ENCODE measurements at places on chromosomes 6 and 20.
A peak's percentile ranks its signal among the peaks of the same experiment; 100 is the strongest.

GRCh38 chr6:5498579-5498899 is 237.2 kb downstream of the FARS2 start:
- DNase-seq = no peak

GRCh38 chr6:79158856-79159516 is 75.5 kb downstream of the HMGN3 start:
- DNase-seq = no peak

DNA sequence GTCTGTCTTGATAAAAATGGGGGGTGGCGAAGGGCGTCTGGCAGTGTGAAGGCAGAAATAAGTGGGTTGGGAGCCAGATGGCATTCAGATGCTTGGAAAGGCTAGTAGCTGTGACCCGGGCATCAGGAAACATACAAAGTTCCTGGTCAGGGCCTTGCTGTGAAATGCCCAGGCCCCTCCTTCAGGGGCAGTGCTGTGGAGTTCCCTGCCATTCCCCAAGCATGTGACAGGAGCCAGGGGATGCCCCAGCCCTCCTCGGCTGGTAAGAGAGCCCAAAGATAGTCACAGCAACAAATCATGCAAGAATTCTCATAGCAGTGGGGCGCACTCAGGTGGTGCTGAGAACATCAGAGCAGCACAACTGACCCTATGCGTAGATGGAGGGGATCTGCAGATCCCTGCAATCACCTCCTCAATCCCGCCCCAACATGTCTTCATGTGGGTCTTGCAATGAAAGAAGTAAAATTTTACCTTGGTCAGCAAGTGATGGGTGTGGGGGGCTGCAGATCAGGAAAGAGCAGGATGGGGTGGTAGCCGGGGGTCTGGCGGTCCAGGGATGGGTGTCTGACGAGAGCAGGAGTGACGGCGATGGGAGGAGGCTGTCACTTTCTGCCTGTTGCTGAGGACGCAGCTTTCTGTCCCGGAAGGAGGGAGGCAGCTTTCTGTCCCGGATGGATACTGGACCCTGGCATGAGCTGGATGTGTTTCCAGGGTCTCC is 39.5 kb downstream of the SLC22A1 start:
- DNase-seq = no peak

GRCh38 chr20:6295867-6296256 is 173.0 kb upstream of the FERMT1 start:
- DNase-seq = no peak

- no peak for DNase-seq
Observed at GRCh38 chr6:54800050-54800600, 46.4 kb upstream of the FAM83B start.

GRCh38 chr6:36343109-36343680 is 6.5 kb upstream of the BNIP5 start:
- DNase-seq = no peak

DNA sequence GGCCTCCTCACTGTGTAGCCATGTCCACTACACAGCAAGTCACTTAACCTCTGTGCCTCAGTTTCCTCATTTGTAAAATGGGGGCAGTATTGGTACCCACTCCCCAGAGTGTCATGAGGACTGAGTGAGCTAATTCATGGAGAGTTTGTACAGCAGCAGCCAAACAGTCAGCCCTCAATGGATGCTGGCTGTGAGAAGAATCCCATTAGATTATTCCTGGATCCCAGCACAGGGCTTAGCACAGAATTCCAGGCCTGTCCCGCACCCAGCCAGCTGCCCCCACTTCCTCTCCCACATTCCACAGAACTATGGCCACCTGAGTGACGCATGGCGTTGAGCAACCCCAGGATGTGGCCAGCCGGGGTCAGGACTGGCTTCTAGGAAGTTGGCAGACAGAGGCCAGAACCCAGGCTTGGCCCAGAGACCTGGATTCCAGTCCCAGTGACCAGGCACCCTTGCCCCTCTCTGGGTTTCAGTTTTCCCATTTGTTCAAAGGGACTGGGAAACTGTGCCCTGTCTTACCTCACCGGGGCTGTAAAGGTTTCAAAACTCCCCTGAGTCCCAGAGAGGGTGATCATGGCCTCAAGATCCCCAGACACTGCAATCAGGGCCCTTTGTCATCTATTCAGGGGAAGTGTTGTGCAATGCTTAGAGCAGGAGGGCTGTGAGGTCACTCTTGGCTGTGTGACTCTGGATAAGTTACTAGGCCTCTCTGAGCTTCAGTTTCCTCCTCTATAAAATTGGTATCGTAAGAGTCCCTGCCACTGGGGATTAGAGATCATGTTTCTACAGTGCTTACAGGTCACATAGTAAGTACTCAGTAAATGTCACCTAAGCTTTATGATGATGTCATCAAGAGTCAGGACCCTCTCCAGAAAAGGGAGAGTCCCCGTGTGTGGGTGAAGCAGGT is 3.0 kb upstream of the TGM2 start:
- peak; percentile 95 for DNase-seq

DNA sequence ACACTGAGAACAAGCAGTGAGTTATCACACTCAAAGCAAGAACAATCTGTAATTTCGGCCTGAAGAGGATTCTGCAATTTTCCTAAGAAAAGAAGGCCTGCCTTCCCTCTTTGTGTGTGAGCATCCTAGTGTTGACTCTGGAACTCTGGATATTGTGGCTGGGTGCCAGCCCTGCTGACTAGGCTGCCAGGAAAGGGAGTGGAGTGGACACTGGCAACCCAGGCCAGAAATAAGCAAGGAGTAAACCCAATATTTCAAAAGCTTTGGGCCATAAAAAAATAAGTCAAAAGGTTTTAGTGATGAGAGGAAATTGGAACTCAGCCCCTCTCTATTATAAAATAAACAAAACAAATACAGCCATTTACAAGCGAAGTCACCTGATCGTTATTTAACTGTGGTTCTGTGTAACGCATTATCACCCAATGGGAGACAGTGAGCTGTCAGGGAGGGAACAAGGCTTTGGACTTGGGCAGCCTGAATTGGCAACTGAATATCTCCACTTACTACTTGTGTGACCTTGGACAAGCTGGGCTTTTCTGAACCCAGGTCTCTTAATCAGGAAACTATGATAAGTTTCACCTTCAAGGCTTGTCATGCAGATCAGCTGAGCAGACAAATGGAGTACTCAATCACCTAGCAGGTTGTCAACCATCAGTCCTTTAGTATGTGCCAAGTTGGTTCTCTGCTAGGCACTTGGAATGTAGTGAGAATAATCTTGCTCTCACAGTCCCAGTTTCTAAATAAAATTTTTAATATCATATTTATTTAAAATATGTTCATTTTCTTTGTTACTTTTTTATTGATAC is 196.2 kb downstream of the PAX1 start:
- no peak for DNase-seq

- DNase-seq = peak; percentile 5
Observed at GRCh38 chr6:52155791-52156576, 30.2 kb upstream of the IL17A start.

DNA sequence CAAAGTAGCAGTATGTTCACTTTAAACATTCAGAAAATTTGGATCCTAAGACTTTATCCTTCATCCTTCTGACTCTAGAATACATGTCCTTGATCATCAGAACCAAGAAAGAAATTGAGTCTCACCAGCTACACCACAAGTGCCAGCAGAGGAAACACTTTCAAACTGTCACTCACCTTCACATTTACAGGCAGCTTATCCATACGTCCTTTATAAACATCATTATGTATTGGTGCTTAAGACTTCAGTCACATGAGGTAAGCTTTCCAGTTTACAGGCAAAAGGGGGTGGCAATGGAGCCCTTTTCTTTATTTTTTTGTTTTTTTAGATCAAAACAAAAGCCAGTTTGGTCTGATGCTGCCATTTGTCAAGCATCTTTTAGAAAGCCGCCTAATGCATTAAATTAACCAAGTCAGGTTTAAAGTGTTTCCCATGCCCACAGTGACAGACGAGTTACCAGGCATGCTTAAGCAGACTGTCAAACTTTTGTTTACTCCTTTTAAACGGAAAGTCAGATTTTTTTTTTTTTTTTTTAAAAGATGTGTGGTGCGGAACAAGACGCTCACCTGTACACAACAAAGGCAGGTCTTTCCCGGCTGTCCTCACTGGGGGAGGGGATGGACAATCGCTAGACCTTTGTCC is 952 bp upstream of the BRPF3 start:
- no peak for DNase-seq

GRCh38 chr6:154954347-154954746 is 40.8 kb upstream of the TIAM2 start:
- DNase-seq = no peak

- DNase-seq = no peak
Observed at GRCh38 chr6:150765067-150765764, 100.3 kb upstream of the MTHFD1L start.

- no peak for DNase-seq
Observed at GRCh38 chr20:50367104-50367674, 143.0 kb upstream of the PTPN1 start.

DNA sequence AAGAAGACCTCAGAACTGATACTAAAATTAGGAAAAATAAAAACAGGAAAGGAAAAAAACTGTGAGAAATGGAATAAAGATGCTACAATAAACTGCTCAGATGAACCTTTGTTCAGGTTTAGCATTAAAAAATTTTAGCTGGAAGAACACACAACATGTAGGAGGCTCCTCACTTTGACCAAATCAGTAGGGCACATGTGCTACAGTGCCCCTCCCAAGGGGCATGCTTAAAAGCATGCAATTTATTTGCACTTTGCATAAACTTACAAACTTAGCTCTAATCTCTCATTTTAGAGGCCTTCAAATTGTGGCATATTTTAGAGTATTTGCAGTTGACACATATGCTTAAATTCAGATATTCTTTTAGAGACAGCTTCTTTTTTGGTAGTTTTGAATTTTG is 570.2 kb downstream of the UTRN start:
- DNase-seq = no peak

GRCh38 chr6:168641446-168641845 is 200.5 kb downstream of the SMOC2 start:
- DNase-seq = peak; percentile 16

GRCh38 chr20:63027922-63028389 is 21.2 kb upstream of the BHLHE23 start:
- no peak for DNase-seq

DNA sequence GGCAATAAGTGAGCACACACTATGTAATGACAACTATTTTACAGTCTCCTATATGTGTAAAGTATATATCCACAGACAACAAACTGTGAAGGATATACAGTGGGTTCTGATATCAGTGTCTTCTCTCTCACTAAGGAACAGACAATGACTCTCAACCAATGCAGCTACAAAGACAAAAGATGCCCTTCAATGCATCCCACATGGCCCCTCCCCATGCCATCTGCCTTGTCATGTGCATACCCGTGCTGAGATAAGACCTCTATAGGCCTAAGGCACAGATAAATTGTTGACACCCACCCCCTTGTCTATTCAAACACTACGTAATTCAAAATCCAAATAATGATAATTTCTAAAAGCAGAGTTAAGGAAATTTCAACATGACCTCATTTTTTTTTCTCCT is 1123.5 kb upstream of the MAP3K7 start:
- DNase-seq = no peak

- no peak for DNase-seq
Observed at GRCh38 chr6:4856785-4857184, 80.6 kb downstream of the CDYL start.

DNA sequence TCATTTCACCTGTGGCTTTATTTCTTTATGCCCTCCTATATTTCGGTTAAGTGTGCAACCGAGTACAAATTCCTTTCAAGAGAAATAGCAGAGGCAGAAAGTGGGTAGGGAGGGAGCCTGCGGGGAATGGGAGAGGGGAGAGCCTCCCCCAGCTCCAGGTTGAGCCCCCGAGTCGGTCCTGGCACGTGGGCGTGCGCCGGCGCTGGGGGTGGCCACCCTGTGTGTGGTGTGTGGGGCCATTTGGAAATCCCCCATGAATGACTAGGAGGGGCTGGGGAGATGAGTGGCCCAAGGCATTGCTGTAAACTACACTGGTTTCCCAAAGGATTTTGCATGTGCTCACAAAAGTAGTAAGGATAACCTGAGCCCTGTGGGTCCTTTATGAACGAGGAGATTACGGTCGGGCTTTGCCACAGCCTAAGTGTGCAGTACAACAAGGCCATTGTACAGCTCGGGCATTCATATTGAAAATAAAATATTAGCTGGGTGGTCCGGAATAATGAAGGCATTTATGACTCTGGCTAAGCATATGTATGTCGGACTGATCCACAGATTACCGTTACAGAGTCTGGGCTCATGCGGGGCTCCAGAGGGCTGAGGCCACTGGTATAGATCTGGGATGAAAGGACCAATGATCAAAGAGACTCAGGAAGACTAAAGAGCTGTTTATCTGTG is 84.5 kb upstream of the RALGAPA2 start:
- no peak for DNase-seq

- no peak for DNase-seq
Observed at GRCh38 chr6:106981926-106982325, 7.4 kb upstream of the CD24 start.

DNA sequence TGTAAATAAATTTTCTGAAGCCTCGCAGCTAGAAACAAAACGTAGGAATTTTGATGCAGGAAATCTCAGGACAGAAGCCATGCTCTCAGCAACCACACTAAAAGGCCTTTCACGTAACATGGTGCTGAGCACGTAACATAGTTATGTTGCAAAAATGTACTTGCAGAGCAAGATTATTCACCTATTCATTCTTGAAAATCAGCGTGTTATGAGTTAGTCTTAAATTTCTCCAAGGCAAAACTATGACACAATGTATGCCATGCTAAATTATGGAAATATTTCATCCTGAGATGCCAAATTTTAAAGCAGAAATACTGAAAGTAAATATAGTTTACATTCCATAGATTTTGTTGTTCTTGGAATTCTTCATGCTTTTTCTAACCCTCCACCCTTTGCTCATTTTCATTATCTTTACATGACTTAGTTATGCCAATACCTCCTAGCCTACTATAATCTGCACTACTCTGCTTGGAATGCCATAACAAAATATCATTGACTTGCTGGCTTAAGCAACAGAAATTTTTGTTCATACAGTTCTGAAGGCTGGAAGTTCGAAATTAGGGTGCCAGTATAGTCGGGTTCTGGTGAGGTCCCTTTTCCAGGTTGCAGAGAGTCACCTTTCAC is 179.8 kb upstream of the BMP5 start:
- DNase-seq = no peak

- DNase-seq = no peak
Observed at GRCh38 chr6:125810445-125810844, 19.7 kb downstream of the NCOA7 start.

DNA sequence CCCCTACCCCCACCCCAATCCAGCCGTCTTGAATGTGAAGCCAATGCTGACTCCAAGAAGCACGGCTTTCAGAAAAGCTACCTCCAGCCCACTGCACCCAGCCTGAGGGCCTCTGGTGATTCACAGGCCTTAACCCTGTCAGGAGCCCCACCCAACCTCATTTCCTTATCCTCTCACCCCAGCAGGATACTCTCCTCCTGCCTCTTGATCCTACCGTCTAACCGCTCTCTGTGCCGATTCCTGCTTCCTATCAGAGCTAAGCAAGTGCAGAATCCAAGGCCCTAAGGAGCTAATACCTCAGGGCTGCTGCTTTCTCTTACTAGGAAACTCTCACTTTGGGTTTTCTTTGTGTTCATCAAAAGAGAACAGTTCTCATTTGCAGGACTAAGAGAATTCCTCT is 47.2 kb downstream of the TRERF1 start:
- peak; percentile 94 for DNase-seq

- DNase-seq = no peak
Observed at GRCh38 chr6:116365743-116366142, 5.0 kb upstream of the DSE start.

- DNase-seq = no peak
Observed at GRCh38 chr6:73043446-73043845, 181.8 kb downstream of the KHDC1L start.

GRCh38 chr6:12950976-12951375 is 234.4 kb downstream of the PHACTR1 start:
- no peak for DNase-seq

GRCh38 chr6:145289573-145289972 is 445.7 kb downstream of the EPM2A start:
- DNase-seq = no peak

Data from PC-9 (cell line).